SJSA1 (cell line): ENCODE measurements at places on chromosomes 5 and 9. TPM values are rescaled to one million over a fixed set of nuclear protein-coding genes. Genes with fewer than 3 reads are reported as not detected.

RFESD gene
- total RNA-seq, result 0.72 and 1.7 TPM in 2 replicates

PCDHA13 gene
- not detected in 2 replicates for total RNA-seq

SREK1IP1 gene
- total RNA-seq, result 7.4 and 9.2 TPM in 2 replicates

CDH9 gene
- total RNA-seq, result not detected in 2 replicates

CLIC3 gene
- total RNA-seq, result 0.89 TPM in 1 of 2 replicates, not detected in the other

TTC16 gene
- not detected in 2 replicates for total RNA-seq

ZDHHC11B gene
- not detected in 2 replicates for total RNA-seq

CANX gene
- 813 and 826 TPM in 2 replicates for total RNA-seq

CREBRF gene
- total RNA-seq, result 2.7 and 5.8 TPM in 2 replicates

DNA sequence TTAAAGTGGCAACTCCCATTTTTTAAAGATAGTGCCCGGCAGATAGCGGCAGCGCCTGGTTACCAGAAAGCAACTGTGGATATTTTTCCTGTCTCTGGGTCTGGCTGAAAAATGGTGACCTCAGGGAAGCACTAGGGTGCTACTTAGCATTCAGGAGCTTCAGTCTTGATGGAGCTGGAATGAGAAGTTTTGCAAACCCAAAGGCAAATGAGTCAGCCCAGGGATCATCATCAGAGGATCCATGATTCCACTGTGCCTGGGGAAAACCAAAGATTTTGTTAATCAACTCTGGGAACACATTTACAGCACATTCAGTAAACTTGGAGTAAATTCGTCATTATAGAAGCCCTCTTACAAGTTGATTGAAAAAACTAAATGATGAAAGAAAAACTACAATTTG lies 26.7 kb downstream of the F2R start:
- H3K27me3 ChIP-seq, result no peaks in the 10 kb centered on the region
- no peak overlapping the region for H3K4me3 ChIP-seq
- peaks cover 21% of the 10 kb centered on the region for H3K4me1 ChIP-seq
- no peak for DNase-seq
- no peaks in the 10 kb centered on the region for H3K36me3 ChIP-seq

- no peaks in the 10 kb centered on the region for H3K36me3 ChIP-seq
- H3K4me3 ChIP-seq, result no peak overlapping the region
- no peaks in the 10 kb centered on the region for H3K27me3 ChIP-seq
- H3K4me1 ChIP-seq, result no peaks in the 10 kb centered on the region
- H3K27ac ChIP-seq, result no peak overlapping the region
Measured at GRCh38 chr5:135016861-135017290, 17.2 kb downstream of the PITX1 start.

GRCh38 chr9:117073539-117074341 lies 341.1 kb downstream of the ASTN2 start:
- H3K4me3 ChIP-seq, result no peak overlapping the region
- no peaks in the 10 kb centered on the region for H3K4me1 ChIP-seq
- no peaks in the 10 kb centered on the region for H3K27me3 ChIP-seq
- no peaks in the 10 kb centered on the region for H3K36me3 ChIP-seq
- peak; percentile 15 for DNase-seq
- H3K27ac ChIP-seq, result no peak overlapping the region

DNA sequence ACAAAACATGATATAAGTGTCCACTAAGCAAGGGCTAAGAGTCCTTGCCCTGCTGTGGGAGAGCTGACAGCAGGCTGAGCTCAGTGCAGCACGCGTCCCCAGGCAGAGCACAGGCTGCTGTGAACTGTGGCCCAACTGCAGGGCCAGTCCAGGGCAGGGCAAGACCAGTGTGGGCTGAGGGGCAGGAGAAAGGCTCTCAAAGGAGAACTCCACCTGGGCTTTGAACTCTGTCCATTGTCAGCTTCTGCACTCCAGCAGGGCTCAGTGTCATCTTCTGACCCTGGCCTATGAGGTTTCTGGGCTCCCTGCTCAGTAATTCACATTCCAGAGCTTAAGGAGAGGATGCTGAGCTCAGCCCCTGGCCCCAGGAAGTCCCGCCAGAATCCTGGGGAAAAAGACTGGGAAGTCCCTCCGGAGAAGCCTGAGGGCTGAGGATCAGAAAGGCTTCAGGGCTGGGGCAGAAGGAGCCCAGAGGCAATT lies 37.4 kb downstream of the LHFPL2 start:
- H3K4me1 ChIP-seq, result peaks cover 20% of the 10 kb centered on the region
- H3K4me3 ChIP-seq, result no peak overlapping the region
- 0 out of 2 replicates have a peak, but pooled peaks cover under 1% of the 10 kb centered on the region for H3K36me3 ChIP-seq
- H3K27ac ChIP-seq, result no peak overlapping the region; the same call in 1 of the 2 replicates
- no peaks in the 10 kb centered on the region for H3K27me3 ChIP-seq
- peak; percentile 45 for DNase-seq

DNA sequence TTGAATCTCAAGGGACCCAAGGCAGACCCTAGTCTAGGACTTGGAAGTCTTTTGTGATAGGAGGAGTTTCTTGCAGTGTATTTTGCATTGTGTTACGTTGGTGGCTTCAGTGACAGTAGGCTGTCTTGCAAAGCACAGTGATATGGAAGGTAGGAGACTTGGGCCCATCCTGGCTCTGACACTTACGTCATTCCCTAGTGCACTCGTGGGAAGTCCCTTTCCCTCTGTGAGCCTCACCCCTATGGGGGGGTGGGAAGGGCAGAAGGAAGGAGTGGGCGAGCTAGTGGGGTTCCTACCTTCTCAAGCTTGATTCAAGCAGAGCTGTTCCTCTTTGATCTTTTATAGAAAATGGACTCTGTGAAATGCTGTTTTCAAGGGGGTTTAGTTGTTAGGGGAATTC lies 9.2 kb upstream of the TEX53 start:
- H3K36me3 ChIP-seq, result no peaks in the 10 kb centered on the region
- no peak overlapping the region for H3K4me3 ChIP-seq
- H3K27me3 ChIP-seq, result peaks cover 4% of the 10 kb centered on the region; the same call in 1 of the 2 replicates
- no peak overlapping the region for H3K27ac ChIP-seq
- no peak for DNase-seq

- H3K4me3 ChIP-seq, result no peak overlapping the region
- H3K27ac ChIP-seq, result no peak overlapping the region
- H3K27me3 ChIP-seq, result no peaks in the 10 kb centered on the region
Measured at GRCh38 chr9:4814913-4815312, 22.2 kb downstream of the RCL1 start.

DNA sequence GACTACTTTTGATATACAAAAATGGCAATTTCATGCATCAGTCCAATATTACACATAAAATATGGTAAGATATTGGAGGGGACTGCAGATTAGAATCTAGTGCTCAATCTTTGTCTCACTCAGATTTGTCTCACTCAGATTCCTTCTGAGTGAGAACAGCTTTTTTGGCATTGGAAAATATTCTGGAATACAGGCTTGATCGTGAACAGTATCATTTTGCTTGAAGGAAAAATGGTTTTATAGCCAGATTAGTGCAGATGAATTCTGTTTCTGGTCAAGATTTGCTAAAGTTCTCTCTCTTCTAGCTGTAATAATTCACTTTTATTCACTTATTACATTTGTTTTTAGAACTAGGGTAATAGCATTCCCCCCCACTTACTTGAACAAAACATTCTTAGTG lies 51.2 kb downstream of the MAN2A1 start:
- DNase-seq, result no peak
- H3K4me1 ChIP-seq, result peaks cover 54% of the 10 kb centered on the region
- no peak overlapping the region for H3K4me3 ChIP-seq

- no peaks in the 10 kb centered on the region for H3K4me1 ChIP-seq
- no peaks in the 10 kb centered on the region for H3K36me3 ChIP-seq
- H3K4me3 ChIP-seq, result no peak overlapping the region
- H3K27ac ChIP-seq, result no peak overlapping the region
- no peak for DNase-seq
Measured at GRCh38 chr9:7325995-7326394, 473.6 kb downstream of the DMAC1 start.

DNA sequence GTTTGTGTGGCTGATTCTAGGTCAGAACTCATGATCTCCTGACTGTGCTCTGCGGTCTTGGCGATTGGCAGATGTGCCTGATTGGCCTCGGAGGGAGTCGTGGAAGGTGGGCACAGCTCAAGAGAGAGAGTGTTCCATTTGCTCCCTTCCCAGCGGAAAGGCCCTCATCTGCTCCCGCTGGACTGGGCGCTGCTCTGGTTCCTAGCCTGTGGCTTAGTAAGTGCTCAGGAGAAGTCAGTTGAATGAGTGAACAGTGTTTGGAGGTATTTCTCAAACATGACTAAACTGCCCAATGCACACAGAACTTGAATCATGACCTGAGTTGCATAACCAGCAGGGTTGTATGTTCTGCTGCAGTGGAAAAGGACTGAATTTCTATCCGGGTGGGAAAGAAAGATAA lies 120.2 kb upstream of the PITX1 start:
- H3K27ac ChIP-seq, result no peak overlapping the region
- no peaks in the 10 kb centered on the region for H3K4me1 ChIP-seq
- H3K36me3 ChIP-seq, result no peaks in the 10 kb centered on the region
- peak; percentile 37 for DNase-seq
- H3K4me3 ChIP-seq, result no peak overlapping the region

DNA sequence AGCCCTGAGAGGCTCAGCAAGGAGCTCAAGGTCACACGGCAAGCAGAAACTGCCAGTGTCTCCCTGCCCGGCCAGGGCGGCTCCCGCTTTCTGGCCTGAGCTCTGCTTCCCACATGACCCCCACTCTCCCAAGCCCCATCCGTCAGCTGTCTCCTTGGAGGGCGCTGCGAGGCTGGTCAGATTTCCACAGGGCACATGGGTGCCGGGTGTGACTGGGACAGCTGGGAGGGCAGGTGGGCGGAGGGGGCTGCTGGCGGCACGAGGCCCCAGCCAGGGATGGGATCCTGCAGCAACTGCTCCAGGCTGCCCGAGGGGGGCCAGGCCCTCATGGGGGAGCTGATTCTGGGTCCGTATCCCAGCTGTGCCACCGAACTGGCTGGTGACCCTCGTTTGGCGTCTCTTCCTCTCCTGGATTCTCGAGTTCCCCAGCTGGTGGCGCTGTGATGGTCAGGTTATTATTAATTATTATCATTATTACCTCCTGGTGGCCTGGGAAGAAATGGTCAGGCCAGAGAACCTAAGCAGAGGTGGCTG lies 12.9 kb upstream of the WDR38 start:
- H3K36me3 ChIP-seq, result no peaks in the 10 kb centered on the region
- H3K4me3 ChIP-seq, result no peak overlapping the region
- H3K4me1 ChIP-seq, result peaks cover 1% of the 10 kb centered on the region
- DNase-seq, result no peak
- no peaks in the 10 kb centered on the region for H3K27me3 ChIP-seq

GRCh38 chr9:115964710-115965347 lies 188.8 kb upstream of the PAPPA start:
- H3K27me3 ChIP-seq, result no peaks in the 10 kb centered on the region
- H3K36me3 ChIP-seq, result no peaks in the 10 kb centered on the region
- DNase-seq, result no peak

GRCh38 chr5:168883281-168883741 lies 304.1 kb upstream of the PANK3 start:
- no peaks in the 10 kb centered on the region for H3K27me3 ChIP-seq
- H3K4me3 ChIP-seq, result peak overlapping the region; percentile 30
- peak; percentile 99 for DNase-seq
- H3K36me3 ChIP-seq, result peaks cover 3% of the 10 kb centered on the region; the same call in 1 of the 2 replicates
- H3K4me1 ChIP-seq, result peaks cover 83% of the 10 kb centered on the region

GRCh38 chr9:16417161-16417560 lies 453.3 kb downstream of the BNC2 start:
- peak overlapping the region; percentile 54 for H3K27ac ChIP-seq
- no peaks in the 10 kb centered on the region for H3K27me3 ChIP-seq
- peaks cover 20% of the 10 kb centered on the region for H3K4me1 ChIP-seq
- DNase-seq, result peak; percentile 65
- H3K4me3 ChIP-seq, result peak overlapping the region; percentile 10

- H3K27ac ChIP-seq, result peak overlapping the region; percentile 45
- peak overlapping the region; percentile 25 for H3K4me3 ChIP-seq
- no peak for DNase-seq
- no peaks in the 10 kb centered on the region for H3K27me3 ChIP-seq
- peaks cover 8% of the 10 kb centered on the region; the same call in 1 of the 2 replicates for H3K4me1 ChIP-seq
Measured at GRCh38 chr5:54469622-54470021, 14.1 kb downstream of the HSPB3 start.

DNA sequence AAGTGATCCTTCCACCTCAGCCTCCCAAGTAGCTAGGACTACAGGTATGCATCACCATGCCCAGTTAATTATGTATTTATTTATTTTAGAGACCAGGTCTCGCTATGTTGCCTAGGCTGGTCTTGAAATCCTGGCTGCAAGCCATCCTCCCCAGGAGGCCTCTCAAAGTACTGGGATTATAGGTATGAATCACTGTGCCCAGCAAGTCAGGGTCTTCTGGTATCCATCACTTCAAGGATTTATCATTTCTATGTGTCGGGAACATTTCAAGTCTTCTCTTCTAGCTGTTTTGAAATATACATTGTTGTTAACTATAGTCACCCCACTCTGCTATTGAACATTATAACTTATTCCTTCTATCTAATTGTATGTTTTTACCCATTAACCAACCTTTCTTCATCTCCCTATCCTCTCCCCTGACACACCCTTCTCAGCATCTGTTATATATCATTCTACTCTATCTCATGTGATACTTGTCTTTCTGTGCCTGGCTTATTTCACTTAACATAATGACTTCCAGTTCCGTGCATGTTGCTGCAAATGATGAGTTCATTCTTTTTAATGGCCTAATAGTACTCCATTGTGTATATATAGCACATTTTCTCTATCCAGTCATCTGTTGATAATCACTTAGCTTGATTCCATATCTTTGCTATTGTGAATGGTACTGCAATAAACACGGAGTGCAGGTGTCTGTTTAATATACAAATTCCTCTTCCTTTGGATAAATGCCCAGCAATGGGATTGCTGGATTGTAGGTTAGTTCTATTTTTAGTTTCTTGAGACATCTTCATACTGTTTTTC lies 26.4 kb downstream of the UTP15 start:
- H3K27ac ChIP-seq, result peak overlapping the region; percentile 14; the same call in 1 of the 2 replicates
- DNase-seq, result peak; percentile 57
- H3K4me1 ChIP-seq, result peaks cover 27% of the 10 kb centered on the region
- H3K27me3 ChIP-seq, result no peaks in the 10 kb centered on the region
- no peaks in the 10 kb centered on the region for H3K36me3 ChIP-seq
- no peak overlapping the region for H3K4me3 ChIP-seq
